SK-MEL-5 (cell line): ENCODE measurements at places on chromosomes 3 and 15. TPM values are rescaled to one million over a fixed set of nuclear protein-coding genes. Genes with fewer than 3 reads are reported as not detected.

Gene AHSG
- total RNA-seq = not detected in 2 replicates

Gene CYP1A2
- not detected in 2 replicates for total RNA-seq

- no peak for DNase-seq
These were observed 269.0 kb downstream of the ABHD5 start for GRCh38 chr3:43959498-43960447.

DNA sequence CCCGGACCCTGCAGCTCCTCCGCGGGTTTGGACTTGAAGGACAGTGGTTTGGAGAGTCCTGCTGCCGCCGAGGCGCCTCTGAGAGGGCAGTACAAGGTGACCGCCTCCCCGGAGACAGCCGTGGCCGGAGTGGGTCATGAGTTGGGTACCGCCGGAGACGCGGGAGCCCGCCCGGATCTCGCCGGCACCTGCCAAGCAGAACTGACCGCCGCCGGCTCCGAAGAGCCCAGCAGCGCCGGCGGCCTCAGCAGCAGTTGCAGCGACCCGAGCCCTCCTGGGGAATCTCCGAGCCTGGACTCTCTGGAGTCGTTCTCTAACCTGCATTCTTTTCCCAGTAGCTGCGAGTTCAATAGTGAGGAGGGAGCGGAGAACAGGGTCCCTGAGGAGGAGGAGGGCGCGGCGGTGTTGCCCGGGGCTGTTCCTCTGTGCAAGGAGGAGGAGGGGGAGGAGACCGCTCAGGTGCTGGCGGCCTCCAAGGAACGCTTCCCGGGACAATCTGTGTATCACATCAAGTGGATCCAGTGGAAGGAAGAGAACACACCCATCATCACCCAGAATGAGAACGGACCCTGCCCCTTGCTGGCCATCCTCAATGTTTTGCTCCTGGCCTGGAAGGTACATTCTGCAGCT lies 634 bp downstream of the MINDY2 start:
- peak; percentile 8 for DNase-seq

Gene SRGAP3
- 2.1 and 3.0 TPM in 2 replicates for total RNA-seq

GRCh38 chr3:138975351-138975750 lies 28.3 kb downstream of the FOXL2NB start:
- no peak for DNase-seq
